ENCODE measurements at places on chromosomes 6 and 20. TPM values are rescaled to one million over a fixed set of nuclear protein-coding genes. Genes with fewer than 3 reads are reported as not detected.

Gene CHRNA4
- not detected for total RNA-seq

Gene PACRG
- total RNA-seq = 0.76 TPM

GRCh38 chr6:52260634-52261033 is 16.3 kb upstream of the IL17F start:
- no peak for ATAC-seq

GRCh38 chr6:166778046-166778445 is 151.0 kb upstream of the RPS6KA2 start:
- no peak for ATAC-seq

Gene GMEB2
- total RNA-seq = 6.9 TPM

GRCh38 chr6:144659202-144660182 is 374.4 kb downstream of the UTRN start:
- ATAC-seq = no peak

Gene POU3F2
- total RNA-seq = not detected

Gene SNAI1
- total RNA-seq = 0.36 TPM

DNA sequence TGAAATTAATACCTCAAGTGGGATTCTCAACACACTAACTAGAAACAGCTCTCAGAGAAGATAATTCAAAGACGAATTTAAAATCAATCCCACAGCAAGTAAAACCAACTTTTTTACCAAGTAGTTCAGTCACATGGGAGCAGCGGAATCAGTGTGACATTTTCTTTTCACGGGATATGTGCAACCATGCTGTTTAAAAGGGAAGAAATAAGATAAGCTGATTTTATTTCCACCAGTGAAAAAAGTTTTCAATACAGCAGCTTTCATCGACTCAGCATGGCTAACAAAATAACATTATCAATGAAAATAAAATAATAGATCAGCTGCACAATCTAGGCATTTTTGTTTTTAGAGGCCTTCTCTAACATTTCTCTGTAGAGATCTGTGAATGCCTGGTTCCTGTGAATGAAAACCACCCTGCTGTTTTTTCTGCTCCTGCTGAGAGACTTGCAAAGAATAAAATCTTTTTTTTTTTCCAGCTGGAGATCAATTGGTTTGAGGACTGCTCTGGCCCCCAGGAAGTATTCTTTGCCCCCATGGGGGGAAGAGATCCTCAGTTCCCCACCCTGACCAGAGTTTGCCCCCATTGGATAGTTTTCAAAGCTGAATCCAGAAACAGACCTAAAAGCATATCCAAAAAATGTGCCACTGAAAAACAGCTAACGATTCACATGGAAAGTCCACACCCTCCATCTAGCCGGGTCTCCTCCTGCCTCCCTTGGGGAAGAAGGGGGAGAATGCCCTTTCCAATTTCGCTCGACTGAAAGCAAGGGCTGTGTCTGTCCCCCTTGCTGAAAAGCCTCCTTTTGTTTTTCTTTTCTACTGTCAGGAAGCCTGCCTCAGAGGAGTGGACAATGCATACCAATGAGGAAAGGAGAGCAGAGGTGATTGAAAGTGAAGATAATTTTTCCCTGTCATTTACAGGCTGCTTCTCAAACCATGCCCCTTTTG is 317.6 kb downstream of the PRKN start:
- ATAC-seq = no peak

DNA sequence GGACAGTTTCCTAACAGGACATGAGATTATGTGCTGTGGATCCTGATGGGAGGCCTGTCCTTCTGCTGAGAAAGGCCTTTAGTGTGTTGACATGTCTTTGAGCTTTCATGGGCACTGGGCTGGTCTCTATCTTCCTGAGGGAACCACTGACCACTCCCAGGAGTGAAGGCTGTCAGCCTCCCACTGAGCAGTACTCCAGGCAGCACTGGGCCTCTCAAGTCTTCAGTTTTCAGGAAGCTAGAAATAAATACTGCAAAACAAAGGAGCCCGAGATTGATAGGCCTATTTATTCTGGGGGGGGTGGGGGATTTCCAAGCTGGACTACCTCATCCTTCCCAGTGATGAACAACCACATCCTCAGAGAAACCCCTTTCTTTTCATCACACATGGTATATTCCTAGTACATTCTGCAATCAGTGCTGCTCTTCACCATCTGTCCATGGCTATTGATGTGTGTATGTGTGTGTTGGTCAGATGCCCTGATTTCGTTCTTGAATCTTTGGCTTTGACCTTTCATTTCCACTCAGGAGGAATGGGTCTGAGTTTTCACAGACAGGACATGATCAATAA is 180.9 kb upstream of the SPTLC3 start:
- ATAC-seq = no peak

DNA sequence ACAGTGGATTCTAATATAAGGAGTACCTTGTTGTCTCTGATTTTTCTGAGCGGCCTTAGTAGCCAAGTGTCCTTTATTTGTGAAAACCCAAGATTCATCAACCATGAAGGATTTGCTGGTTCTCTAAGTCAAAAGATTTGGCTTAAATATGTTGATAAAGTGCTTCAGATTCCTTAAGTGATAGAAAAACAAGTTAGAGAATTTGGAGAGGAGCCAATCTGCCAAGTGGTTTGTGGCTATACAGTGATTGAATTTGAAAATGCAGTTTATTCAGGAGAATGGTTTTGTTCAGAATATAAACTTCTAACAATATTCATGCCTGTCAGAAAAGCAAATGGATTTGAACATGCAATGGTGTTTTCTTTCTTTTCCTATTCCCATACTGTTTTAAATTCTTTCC is 54.8 kb downstream of the CAP2 start:
- no peak for ATAC-seq

Measured in esophagus mucosa (tissue), 1 donor.